PC-9 (cell line): ENCODE measurements at places on chromosomes 7 and 10.

DNA sequence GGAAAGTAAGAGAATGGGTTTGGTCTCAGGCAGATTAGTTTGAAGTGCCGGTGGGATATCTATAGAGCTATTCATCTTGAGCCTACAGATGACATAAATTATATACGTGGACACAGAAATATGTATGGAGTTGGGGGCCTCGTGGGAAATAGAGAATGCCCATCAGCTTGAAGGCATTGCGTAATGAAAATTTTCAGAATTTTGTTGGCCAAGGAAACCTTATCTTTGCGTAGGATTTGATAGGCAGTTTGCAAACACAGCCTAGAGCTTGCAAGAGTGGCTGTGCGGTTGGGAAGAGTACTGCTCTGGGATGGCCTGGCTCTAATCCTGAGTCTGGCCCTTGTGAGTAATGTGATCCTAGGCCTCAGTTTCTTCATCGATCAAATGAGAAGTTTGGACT lies 32.3 kb downstream of the MCM10 start:
- no peak for DNase-seq

- no peak for DNase-seq
These were observed 525.1 kb downstream of the KIF20B start for GRCh38 chr10:90226517-90226916.

GRCh38 chr10:4568731-4569130 lies 257.3 kb upstream of the AKR1E2 start:
- no peak for DNase-seq

- DNase-seq, result no peak
These were observed 23.5 kb downstream of the MAT1A start for GRCh38 chr10:80265740-80266512.

GRCh38 chr7:154627646-154628290 lies 375.2 kb downstream of the PAXIP1 start:
- DNase-seq, result no peak

DNA sequence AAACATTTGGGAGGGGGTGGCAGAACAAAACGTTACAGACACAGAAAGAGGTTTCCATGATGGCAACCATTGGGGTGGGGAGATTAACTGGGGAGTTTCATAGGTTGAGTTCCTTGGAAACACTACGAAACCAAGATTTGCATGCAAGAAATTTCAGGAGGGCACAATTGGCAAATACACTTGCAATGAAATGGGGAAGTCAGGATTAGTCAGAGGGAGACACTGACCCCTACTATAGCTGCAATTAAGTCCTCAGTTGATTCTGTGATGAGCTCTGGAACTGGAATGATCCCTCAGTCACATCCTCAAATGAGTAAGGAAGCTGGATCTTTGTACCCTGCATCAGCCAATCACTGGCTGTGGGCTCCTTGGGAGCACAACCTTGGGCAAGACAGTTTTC lies 22.1 kb downstream of the CPEB3 start:
- DNase-seq, result no peak

- no peak for DNase-seq
These were observed 109.3 kb downstream of the CPEB3 start for GRCh38 chr10:92181575-92181974.

GRCh38 chr7:40760987-40761386 lies 626.2 kb downstream of the SUGCT start:
- DNase-seq, result no peak

DNA sequence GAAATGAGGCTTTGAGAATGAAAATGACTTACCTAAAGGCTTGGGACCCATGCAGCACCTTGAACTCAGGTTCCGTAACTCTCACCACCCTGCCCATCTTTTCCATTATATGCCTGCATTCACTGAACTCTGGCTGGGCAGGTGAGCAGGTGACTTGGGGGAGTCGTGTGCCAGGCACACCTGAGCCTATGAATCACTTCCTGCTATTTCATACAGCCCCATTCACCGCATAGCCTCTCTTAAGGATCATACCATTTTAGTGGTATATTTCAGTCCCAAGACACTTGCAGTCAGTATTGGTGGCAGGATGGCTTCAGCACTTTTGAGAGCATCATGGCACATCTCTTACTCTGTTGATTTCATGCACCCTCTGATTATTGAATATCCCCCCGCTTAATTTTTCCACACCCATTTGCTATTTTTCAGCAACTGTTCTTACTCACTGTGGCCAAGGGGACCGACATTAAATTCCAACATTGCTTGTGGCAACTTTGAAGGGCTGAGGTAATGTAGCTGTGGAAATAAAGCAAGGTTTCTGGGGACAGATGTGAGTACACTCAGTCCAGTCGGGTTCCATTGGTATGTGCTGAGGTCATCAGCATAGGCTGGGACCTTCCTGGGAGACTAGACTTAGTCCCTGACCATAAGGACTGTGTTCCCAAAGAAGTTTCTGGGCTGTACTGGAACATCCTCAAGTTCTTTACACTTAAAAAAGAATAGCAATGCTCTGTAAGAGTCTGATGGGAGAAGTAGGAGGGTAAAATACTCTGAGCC lies 39.8 kb upstream of the ZNF438 start:
- no peak for DNase-seq

DNA sequence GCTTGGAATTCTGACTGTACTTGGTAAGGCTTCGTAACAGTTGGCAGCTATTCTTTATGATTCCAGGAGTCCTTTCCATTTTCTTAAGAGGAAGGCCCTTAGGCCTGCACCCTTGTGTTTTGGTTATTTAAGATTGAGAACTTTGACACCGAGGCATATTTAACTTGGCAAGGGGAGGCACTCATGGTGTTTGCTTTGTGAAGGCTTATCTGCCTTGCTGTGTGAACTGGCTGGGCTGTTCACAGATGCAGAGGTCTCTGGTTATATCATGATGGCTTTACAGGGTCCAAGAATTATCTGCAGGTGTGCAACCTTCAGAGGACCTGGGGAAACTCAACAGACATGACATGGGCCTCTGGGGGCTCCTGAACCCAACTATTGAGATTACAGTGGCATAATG lies 833 bp upstream of the PNLIPRP1 start:
- DNase-seq, result no peak
